HepG2 (cell line): ENCODE measurements at places on chromosomes 5 and 9. TPM values are rescaled to one million over a fixed set of nuclear protein-coding genes. Genes with fewer than 3 reads are reported as not detected.

GRCh38 chr5:170737591-170737990 lies 45.9 kb upstream of the GABRP start:
- no peaks in the 10 kb centered on the region for H3K4me1 ChIP-seq
- no peaks in the 10 kb centered on the region for H3K36me3 ChIP-seq
- no peak for DNase-seq
- no peak overlapping the region for H3K27ac ChIP-seq
- H3K27me3 ChIP-seq, result no peaks in the 10 kb centered on the region

Gene GBGT1
- not detected in 2 replicates for total RNA-seq

DNA sequence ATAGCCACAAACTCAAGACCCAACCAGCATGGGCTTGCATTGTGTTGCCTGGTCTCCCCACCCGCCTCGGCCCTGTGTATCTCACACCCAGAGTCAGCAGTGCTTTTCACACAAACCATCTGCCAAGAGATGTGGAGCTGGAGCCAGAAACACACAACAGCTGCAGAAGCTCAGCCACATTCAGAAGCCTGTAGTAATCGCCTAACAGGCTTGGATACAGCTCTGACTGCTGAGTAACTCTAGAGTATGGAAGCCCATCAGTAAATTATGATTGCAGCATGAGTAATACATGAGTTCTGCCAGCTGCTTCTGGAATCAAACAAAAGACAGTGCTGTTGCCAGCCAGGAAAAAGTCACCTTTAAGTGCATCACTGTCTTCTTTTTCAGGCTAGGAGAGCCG lies 16.0 kb downstream of the TEK start:
- H3K36me3 ChIP-seq, result no peaks in the 10 kb centered on the region
- H3K27me3 ChIP-seq, result no peaks in the 10 kb centered on the region
- no peak overlapping the region for H3K4me3 ChIP-seq
- DNase-seq, result no peak
- H3K4me1 ChIP-seq, result no peaks in the 10 kb centered on the region
- H3K27ac ChIP-seq, result no peak overlapping the region

DNA sequence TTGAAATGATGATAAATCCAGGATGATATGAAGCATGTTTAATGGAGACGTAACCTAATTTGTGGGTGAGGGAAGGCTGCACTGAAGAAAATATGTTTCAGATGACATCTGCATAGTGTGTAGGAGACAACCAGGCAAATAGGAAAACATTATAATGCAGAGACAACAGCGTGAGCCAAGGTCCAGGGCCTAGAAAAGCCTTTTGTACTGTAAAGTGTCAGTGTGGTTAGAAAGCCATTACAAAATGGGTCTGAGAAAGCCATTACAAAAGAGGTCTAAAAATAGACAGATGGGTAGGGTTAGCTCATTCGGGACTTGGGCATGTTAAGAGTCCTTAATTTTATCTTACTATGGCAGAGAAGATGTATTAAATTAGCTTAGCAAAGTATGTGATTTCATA lies 14.9 kb upstream of the GABRG2 start:
- DNase-seq, result no peak
- H3K27me3 ChIP-seq, result no peaks in the 10 kb centered on the region
- no peaks in the 10 kb centered on the region for H3K36me3 ChIP-seq

- H3K27me3 ChIP-seq, result no peaks in the 10 kb centered on the region
- no peaks in the 10 kb centered on the region for H3K36me3 ChIP-seq
- H3K27ac ChIP-seq, result no peak overlapping the region
- no peak for DNase-seq
- H3K4me3 ChIP-seq, result no peak overlapping the region
These were observed 109.8 kb upstream of the ZNF462 start for GRCh38 chr9:106753155-106753671.

- no peaks in the 10 kb centered on the region for H3K36me3 ChIP-seq
- no peak overlapping the region for H3K27ac ChIP-seq
- H3K4me3 ChIP-seq, result no peak overlapping the region
These were observed 33.0 kb upstream of the PWWP2A start for GRCh38 chr5:160152287-160152686.

DNA sequence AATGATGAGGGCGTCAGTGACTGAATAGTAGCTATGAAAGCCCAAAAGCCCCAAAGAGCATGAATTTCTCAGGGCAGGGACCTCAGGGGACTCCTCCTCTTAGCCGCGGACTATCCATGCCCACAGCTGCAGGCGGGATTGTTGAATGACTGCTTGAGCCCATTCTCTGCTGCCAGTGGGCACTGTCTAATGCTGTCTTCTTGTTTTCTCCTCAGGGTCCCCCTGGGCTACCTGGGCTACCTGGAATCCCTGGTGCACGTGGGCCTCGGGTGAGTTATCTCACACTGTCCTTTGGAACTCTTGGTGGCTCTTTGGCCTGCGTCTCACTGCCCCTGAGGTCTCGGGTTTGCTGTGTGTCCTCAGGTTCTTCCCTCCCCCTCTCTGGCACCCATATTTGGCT lies 22.7 kb downstream of the COL27A1 start:
- peaks cover 35% of the 10 kb centered on the region for H3K36me3 ChIP-seq
- H3K27ac ChIP-seq, result no peak overlapping the region
- H3K27me3 ChIP-seq, result no peaks in the 10 kb centered on the region
- no peak for DNase-seq
- no peak overlapping the region for H3K4me3 ChIP-seq
- H3K4me1 ChIP-seq, result peaks cover 70% of the 10 kb centered on the region

Gene PCDHB3
- 0.27 and 0.29 TPM in 2 replicates for total RNA-seq
